ENCODE measurements at places on chromosomes 12 and 14.

- peak; percentile 36 for DNase-seq
These were observed 765 bp downstream of the TMEM120B start for GRCh38 chr12:121713257-121713777.

DNA sequence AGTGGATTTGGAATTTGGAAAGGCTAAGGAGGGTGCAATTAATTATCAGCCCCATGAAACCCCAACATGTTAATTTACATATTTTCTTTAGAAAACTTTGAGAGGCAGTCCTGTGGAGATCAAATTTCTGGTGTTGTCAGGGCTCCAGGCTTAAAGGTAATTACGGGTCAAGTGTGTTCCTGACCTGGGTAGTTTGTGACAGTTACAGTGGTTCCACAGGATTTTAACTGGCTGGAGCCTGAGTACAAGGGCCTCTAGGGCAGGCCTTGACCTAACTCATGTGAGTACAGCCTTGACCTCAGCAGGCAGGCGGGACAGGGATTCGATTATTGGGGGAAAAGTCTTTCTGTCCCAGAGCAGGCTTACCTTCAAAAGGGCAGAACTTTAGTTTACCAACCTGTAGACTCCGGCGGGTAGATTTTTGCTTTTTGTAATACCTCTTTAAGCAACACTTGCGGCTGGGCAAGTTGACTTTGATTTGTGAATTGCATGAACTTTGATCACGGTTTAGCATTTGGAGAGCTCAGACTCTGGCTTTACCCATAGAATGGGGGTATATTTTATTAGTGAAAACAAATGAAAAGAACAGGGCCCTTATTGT, 8.4 kb upstream of the PPTC7 start:
- DNase-seq = no peak

GRCh38 chr12:116244001-116244400, 33.5 kb downstream of the MED13L start:
- no peak for DNase-seq

GRCh38 chr12:42695490-42695995, 106.0 kb upstream of the PRICKLE1 start:
- DNase-seq = no peak

- no peak for DNase-seq
These were observed 27.1 kb upstream of the SLC17A8 start for GRCh38 chr12:100329800-100330199.

DNA sequence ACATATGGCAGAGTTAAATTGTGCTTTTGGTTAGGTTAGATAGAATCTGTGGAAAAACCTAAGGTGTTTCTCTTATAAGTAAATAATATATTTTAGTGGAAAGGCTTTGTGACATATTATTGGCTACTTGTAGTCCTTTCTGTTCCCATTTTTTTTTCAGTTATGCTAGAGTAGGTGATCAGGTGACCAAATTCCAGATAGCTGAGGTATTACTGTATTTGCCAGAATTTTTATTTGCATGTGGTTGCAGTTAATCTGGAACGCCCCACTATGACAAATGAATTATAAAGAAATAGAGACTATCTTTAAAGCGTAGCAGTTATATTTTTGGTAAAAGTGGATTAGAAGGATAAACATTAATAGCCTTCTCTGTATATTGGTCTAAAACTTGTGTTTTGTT, 52.0 kb downstream of the ARHGAP5 start:
- peak; percentile 29 for DNase-seq

DNA sequence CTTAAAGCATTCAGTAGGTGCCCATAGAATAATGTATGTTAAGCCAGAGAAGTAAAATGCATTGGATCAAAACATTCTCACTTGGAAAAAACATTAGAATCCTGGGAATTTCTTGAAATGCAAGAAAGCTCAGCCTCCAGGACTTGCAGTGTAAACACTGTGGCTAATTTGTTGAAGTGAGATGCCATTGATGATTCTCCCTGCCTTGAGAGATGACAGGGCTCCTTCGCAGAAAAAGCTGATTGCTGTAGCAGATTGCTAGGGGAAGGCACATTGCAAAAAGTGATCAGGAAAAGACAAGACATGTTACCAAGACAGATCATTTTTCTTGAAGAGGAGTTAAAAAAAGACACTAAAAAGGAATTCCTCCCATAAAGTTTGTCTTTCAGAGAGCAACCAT, 204.2 kb upstream of the HMGA2 start:
- DNase-seq = no peak

DNA sequence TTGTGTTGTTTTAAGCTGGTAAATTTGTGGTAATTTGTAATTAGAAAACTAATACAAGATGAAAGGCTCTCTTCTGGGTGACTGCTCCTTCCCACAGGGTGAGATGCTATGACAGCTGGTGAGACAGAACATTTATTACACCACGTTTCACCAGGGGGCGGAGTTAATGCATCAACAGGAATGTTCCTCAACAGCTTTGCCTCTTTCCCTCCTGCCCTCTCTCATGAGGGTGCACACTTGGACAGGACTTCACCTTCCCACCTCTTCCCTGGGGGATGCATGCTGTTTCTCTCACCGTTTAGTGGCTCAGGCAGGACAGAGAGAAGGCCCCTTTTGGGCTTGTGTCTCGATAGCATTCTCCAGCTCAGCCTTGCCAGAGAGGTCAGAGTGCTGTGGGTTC, 13.4 kb upstream of the PPP1R1A start:
- DNase-seq = no peak

- no peak for DNase-seq
These were observed 26.1 kb upstream of the CIPC start for GRCh38 chr14:77071938-77072388.

DNA sequence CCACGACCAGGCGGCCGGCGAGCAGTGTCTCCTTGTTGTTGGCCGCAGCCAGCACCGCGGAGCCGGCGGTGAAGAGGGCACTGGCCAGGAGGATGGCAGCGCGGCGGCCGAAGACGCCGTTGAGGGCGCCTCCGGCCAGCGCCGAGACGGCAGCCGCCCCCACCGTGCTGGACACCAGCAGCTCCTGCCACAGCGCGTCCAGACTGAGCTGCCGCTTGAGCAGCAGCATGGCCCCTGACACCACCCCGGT, 691 bp downstream of the SLC2A13 start:
- no peak for DNase-seq

DNA sequence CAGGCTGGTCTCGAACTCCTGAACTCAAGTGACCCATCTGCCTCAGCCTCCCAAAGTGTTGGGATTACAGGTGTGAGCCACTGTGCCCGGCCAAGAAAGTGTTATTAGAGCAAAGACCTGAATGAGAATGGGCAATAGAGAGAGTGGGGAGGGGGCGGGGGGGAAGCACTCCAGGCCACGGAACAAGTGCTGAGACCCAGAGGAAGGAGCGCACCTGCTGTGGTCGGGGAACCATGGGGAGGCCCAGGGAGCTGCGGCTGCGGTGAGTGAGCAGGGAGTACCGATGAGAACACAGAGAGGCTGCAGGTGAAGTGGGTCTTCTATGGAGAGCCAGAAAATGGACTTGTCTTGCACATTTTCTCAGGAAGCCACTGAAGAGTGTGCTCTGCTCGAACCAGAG, 10.8 kb downstream of the SMIM41 start:
- no peak for DNase-seq

GRCh38 chr12:14952299-14952921, 9.0 kb downstream of the ARHGDIB start:
- peak; percentile 42 for DNase-seq

DNA sequence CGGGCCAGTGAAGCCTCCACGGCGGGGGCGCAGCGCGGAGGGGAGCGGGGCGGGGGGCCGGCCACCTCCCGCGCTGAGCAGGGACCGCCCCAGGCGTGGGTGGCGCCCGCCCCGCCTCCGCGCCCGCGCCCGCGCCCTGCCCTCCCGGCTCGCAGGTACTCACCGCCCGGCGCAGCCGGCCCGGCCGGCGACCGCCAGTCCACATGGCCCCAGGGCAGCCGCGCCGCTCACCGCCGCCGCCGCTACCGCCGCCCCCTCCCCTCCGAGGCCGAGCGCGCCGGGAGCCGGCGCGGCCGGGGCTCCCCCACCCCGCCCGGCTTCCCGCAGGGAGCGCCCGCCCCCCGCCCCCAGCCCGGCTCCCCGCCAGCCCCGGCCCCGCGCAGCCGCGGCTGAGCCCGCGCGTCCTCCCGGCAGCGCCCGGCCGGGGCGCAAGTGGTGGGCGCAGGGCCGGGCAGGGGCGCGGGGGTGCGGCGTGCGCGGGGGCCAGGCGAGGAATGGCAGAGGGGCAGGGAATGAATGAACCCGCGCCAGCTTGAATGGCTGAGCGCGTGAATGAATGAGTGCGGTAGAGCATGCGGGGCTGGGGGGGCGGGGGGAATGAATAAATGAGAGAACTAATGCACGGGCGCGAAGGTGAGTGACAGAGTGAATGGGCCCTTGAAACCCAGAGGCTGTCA, at the start of gene BEGAIN:
Gene BEGAIN, minus strand, starts transcription at position 332 of the 677 bp plus-strand sequence. Its CDS starts 127 bp downstream, at position 205.
- no peak for DNase-seq

GRCh38 chr12:130571089-130571488, 145.0 kb downstream of the RIMBP2 start:
- DNase-seq = no peak

GRCh38 chr14:101460521-101460920, 100.8 kb upstream of the DIO3 start:
- DNase-seq = no peak

DNA sequence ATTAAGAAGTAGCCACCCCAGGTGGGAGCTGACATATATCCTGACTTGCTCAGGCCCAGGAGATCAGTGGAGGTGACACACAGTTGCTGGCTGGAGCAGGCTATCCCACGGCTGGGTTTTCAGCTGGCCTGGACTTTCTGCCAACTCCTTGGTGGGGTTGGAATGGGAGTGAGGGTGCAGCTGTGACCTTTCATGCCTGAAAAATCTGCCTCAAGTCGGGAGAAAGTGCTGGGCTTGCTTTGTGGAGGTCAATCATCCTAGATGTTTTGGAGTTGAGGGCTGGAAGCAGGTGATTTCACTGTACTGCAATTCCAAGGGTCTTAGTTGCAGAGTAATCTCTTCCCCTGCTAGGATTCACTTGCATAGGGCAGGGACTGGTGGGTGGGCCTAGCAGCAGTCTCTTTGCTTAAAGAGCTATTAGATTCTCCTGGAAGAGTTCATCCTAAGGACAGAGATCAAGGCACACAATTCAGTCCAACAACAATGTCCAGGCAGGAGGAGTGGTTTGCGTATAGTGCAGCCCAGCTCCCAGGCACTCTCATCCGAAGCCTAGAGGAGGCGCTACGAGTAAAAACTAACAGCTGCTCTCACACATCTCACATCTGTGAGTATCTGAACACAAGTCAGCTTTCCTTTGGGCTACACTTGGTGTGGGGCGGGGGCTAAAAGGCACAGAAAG, 98.1 kb downstream of the GAS2L3 start:
- DNase-seq = no peak

DNA sequence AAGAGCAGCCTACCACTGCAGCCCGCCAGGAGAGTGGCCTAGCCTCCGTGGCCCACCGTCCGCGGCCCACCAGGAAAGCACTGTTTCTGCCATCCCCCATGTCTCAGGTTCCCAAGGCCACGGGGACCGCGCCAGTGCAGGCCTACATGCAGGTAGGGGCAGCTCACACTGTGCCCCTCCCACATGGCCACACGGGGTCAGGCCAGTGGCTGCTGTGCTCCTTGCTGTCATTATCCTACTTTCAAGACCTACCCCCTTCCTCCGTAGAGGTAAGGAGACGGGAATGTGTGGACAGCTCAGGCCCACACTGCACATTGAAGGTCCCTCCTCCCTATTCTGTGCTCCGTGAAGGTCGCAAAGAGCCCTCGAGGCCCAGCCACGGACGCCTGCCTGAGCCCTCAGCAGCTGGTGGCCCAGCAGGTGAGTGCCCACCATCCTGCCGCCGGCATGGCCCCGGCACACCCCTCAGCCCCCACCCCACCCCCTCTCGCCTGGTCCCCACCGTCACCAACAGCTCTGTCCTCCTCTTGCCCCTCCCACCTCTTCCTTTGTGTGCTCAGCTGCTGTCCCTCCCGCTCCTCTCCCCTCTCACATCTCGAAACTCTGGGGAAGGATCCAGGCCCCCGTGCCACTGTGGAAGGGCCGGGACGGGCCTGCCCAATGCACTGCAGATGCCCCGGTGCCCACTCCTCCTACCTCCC, 10.0 kb downstream of the DDX51 start:
- DNase-seq = no peak

- no peak for DNase-seq
These were observed 18.6 kb downstream of the NAP1L1 start for GRCh38 chr12:76065917-76066316.

DNA sequence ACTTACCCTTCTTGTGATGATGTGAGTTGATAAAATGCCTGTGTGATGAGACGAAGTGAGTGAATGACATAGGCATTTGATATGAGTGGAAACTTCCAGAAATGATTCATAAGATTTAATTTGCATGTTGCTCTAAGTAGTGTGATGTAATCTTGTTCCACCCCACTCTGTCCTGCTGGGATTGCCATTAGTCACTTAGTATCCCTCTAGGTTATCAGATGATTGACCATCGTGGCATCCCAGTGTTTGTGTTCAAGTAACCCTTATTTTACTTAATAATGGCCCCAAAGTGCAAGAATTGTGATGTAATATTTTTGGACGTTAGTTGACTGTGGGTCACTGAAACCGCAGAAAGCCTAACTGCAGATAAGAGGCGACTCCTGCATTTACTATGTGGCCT, 214.4 kb upstream of the DIO2 start:
- DNase-seq = no peak

- DNase-seq = peak; percentile 45
These were observed 578 bp downstream of the DCAF5 start for GRCh38 chr14:69152181-69152901.

DNA sequence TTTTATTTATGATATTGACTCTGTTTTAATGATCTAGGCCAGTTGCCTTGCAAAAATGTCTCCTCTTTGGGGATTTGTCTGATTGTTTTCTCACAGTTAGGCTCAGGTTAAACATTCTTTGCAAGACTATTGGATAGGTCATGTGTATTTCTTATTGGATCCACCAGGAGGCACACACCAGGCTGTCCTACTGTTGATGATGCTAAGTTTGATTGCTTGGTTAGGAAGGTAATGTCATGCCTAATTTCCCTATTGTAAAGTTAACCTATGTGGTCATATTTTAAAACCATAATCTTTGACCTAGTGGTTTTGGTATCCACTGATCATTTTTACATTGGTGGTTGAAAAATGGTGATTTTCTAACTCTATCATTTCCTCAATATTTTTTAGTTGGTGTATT, 137.1 kb downstream of the BRMS1L start:
- no peak for DNase-seq

DNA sequence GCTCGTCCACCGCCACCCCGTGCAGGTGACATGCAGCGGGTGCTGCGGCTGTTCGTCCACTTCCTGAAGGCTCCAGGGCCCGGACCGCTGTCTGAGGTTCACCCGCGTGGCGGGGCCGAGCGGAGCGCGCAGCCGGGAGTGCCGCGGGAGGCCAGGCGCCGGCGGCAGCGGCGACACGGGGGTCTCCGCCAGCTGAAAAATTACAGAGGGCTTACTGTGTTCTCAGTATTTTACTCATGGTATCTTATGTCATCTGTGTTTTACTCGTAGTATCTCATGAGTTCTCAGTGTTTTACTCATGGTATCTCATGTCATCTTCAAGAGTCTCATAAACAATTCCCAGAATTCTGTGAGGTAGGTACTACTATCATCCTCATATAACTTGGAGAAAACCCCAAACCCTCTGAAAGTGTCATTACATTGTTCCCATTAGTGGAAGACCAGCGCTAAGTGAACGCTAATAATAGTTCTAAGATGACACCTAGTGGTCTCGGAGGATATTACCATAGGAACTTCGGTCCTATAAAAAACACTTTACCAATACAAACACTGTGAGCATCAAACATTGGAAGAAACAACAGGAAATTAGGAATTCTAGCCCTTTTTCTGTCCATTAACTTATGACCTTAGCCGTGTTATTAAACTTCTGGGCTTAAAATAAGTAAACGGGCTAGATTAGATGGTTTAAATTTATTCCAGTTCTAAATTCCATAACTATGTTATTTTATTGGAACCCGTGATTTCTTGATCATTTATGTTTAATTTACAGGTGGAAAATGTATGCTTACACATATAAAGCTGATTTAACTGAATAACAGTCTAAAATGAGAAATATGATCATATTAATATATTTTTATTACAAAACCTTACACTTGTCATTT, 32.4 kb downstream of the AK7 start:
- peak; percentile 78 for DNase-seq

All from muscle of arm (tissue), 14 donors.